ENCODE measurements at places on chromosomes 16 and 17.
A peak's percentile ranks its signal among the peaks of the same experiment; 100 is the strongest.

GRCh38 chr16:381012-381788 is 578 bp downstream of the PGAP6 start:
- peak; percentile 44 for DNase-seq

DNA sequence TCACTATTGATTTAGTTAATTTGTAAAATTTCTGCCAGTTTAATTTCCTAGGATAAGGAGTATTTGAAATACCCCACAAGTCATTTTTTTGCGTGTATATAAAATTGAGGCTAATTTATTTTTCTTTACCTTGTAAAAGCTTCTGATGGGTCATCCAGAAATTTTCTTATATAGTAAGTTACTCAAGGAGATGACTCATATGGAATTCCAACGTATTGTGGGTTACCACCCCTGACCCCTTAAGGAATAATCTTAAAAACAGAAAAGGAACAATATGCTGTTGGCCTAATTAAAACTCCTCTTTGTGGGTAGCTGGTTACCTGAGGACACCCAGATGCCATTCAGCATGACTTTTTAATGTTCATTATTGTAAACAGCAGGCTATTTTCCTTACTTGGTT is 13.6 kb downstream of the HEATR6 start:
- DNase-seq = no peak

GRCh38 chr17:2704890-2705248 is 6.7 kb downstream of the CLUH start:
- DNase-seq = no peak

- no peak for DNase-seq
Observed at GRCh38 chr16:14509055-14509454, 121.0 kb downstream of the PARN start.

- DNase-seq = no peak
Observed at GRCh38 chr17:81043725-81044427, 8.9 kb downstream of the BAIAP2 start.

DNA sequence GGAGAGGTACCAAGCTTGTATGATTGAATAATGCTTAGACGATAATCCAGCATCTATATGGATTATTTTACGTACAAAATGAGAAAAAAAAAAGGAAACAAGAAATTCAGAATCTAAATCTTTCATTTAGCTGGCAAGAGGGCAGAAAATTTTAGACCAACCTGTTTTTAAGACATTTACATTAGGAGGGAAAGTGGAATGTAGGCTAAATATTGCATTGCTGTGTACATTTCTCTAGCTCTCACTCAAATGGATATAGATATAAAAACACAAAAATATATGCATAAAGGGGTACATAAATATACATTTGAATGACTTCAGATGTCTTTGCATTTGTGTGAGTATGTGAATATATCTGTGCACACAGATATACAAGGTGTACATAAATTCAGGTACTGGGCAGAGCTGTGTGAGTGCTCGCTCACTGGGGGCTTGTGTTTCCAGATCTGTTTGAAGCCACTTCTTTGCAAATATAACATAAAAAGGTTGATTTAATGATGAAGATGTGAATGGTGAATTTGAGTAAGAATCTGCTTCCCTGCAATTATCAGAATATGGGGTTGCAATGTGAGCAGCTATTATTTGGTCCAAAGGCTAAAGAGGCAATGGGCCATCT is 14.2 kb upstream of the ZFHX3 start:
- no peak for DNase-seq

- no peak for DNase-seq
Observed at GRCh38 chr17:82963104-82963950, 116.1 kb upstream of the METRNL start.

- DNase-seq = no peak
Observed at GRCh38 chr17:48468299-48468698, 38.3 kb upstream of the SKAP1 start.

- no peak for DNase-seq
Observed at GRCh38 chr16:51150888-51151320, at the start of gene SALL1. SALL1 (minus strand) TSS chr16:51151270; CDS start chr16:51151241, 29 bp downstream.

DNA sequence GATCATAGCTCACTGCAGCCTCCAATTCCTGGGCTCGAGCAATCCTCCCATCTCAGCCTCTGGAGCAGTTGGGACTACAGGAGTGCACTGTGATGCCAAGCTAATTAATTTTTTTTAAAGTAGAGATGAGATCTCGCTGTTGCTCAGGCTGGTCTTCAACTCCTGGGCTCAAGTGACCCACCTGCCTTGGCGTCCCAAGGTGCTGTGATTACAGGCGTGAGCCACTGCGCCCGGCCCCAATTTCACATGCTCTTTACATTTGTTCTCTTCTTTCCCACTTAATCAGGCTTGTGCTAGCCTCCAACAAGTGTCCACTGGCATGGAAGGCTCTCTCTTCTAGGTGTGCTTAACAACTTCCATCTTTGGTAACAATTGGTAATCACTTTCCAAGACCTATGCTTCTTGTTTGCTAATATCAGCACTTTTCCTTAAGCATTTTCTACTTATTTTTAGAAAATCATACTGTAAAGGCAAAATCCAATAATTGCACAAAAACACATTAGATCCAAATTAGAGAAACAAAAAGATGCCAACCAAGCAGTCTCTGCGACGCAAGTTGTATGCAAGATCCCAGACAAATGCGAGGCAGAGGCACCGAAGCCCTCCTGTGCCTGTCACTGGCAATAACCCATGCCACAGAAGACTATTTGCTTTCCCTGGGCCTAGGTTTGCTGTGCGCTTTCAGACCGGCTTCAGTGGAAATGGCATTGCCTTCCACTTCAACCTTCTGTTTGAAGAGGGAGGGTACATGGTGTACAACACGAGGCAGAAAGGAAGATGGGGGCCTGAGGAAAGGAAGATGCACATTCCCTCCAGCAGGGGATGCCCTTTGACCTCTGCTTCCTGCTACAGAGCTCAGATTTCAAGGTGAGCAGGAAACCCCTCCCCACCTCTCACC is 52.6 kb downstream of the NOS2 start:
- no peak for DNase-seq

DNA sequence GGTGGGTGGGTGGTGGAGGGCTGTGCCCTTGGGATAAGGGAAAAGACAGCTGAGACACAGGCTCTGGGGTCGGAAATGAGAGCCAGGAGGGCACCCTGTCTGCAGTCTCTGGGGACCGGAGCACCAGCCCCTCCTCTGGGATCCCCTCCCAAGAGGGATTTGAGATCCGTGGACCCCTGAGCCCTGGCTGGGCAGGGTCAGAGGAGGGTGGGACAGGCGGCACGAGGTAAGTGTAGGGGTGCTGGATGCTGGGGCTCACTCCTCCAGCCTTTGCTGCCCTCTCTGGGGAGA is 425 bp downstream of the SGSH start:
- no peak for DNase-seq

GRCh38 chr16:79593074-79593531 is 7.4 kb downstream of the MAF start:
- DNase-seq = no peak

GRCh38 chr16:49620158-49620868 is 235.6 kb downstream of the ZNF423 start:
- no peak for DNase-seq

DNA sequence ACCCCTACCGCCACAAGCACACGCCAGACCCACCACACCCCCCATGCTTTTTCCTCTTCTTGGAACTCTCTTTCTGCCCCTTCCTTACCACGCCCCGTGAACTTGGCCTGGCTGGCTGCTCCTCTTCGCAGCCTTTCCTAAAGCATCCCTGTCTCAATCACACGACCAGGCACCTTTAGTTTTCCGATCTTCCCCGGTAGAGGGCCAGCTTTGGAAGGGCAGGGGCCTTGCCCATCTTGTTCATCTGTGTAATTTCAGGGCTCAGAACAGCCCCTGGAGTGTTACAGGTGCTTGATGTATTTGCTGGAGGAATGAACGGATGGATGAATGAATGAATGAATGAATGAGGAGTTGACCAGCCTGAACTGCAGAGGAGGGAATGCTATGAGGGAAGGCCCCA is 3.7 kb downstream of the SPPL2C start:
- no peak for DNase-seq

DNA sequence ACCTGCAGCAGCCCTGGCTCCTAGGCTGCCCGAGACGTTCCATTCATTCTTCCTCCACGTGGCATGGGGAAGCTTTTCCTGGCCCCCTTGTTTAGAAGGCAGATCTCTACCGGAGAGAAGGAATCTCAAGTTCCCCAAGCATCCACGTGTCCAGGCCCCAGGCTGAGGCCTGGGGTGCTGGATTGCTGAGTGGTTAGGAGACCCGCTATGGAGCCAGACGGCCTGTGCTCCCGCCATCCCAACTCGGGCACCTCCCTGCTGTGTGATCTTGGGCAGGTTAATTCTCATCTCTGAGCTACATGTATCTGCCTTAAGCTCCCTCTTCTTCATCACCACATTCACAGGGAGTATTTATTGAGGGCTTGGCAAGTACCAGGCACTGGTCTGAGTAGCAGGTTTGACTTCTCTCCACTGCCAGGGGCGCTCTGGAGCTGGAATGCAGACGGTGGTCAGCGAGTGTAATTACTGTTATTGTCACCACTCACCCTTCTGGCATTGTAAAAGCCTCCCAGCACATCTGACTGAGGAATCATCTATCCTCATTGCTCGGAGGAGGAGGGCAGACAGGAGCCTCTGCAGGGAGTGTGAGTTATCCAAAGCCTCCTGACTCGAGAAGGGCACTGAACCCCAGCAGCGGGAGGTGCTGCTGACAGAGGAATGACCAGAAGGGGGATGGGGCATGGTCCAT is 1.1 kb upstream of the ADGRG1 start:
- no peak for DNase-seq

DNA sequence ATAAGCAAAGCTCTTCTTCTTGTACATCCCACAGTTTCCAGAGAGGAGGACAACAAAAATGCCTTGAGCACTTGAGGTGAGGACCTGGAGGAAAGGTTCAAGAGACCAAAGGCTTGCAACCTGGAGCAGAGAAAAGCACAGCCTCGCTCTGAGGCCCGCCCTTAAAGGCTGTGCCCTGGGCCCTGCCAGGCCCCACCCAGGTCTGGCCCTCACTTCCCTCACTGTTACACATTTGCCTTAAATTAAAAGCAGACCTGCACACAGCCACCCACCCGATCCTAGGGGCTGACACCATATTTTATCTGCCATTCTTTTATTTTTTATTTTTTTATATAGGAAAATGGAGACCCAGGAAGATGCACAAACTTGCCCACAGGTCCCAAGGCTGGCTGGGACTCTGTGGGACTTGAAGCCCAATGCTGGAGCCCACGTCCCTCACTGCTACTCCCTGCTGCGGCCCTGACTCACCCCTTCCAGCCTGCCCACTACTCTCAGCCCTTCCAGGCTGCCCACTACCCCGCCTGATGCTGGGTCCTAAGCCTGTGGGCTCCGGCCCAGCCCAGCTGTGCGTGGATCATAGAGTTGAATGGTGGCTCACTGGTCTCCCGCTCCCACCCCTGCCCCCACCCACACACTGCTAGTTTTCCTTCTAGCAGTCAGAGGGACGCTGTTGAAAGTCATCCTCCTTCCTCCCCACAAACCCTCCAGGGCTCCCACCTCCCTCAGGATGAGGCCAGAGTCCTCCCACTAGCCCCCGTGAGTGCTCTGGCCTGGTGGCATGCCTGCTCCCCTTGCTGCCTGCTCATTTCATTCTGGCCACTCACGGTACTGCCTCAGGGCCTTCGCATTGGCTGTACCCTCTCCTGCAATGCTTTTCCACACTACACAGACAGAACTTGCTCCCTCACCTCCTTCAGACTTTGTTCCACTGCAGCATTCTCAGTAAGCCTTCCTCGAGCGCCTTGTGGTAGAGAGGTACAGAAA is 77.6 kb upstream of the MED9 start:
- no peak for DNase-seq

- DNase-seq = peak; percentile 52
Observed at GRCh38 chr17:29115961-29116803, 64.0 kb downstream of the MYO18A start.

DNA sequence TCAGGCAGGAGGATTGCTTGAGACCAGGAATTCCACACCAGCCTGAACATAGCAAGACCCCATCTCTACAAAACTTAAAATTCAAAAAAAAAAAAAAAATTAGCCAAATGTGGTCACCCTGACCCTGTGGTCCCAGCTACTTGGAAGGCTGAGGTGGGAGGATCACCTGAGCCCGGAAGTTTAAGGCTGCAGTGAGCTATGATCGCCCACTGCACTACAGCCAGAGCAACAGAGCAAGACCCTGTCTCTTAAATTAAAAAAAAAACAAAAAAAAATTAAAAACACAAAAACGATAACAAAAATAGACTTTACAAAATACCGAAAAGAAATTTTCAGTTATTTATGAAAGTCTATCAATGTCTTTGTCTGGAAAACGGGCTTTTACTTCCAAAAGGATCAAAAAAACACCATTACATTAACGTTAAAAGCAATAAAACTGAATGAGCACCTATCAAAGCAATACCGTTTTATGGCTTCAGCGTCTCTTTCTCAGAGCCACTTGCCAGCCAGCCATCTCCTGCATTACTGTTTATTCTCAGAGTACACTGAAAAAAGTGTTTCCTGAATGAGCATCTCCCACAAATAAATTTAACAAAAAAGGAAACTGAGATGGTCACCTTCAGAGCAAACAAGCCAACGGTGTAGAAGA is 6.1 kb downstream of the USP7 start:
- no peak for DNase-seq

DNA sequence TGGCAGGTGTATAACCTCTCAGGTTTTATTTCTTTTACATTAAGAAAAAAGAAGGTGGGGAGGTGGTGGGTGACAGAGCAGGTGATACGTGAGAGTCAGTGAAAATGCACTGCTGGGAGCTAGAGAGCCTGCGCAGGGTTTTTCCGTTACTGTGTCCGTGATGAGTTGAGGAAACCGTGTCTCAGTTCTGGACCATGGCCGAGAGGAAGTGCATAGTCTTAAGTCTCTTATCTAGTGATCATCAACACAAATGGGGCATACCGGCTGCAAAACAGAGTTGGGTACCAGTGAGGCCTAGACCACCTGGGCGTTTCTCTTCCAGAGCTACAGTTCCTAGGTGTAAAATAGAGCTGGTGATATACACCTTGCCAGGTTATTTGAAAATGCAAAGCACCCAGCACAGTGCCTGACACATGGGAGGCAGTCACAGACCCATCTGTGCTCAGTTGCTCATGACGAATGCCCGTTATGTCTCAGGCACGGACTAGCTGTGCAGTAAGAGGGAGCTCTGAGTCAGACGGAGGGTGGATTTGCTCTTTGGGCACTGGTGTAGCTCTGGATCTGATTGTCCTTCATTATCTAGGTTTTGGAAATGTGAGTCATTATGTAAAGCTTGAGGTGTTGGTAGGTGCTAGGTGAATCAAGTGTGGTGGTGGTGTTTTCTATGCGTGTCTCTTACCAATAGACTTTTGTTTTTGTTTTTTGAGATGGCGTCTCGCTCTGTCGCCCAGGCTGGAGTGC is 60.9 kb downstream of the RPTOR start:
- DNase-seq = peak; percentile 67

DNA sequence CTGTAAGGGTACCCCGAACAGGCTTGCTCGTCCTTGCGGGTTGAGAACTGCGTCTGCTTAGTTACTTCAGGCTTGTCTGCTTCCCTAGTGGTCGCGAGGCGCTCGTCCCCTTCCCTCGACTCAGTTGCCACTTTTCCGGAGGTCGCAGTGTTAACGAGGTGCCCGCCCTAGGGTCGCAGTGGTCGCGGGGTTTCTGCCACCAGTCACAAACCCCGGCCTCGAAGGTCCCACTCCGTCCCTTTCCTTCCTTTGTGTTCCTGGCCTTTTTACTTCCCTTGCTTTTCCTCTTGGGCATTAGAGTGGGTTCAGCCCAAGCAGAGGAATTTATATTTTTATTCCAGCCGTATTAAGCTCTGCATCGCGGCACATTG is 299 bp downstream of the NUP85 start:
- no peak for DNase-seq

GRCh38 chr17:79338604-79339003 is 264.0 kb downstream of the ENGASE start:
- DNase-seq = no peak

- DNase-seq = no peak
Observed at GRCh38 chr17:28773736-28774135, 29.9 kb downstream of the TRAF4 start.
